ENCODE measurements at places on chromosomes 7 and 10.

- DNase-seq = no peak
These were observed 62.7 kb downstream of the SUGCT start for GRCh38 chr7:40197527-40197926.

GRCh38 chr7:28272461-28272877 is 91.9 kb upstream of the JAZF1 start:
- DNase-seq = no peak

- no peak for DNase-seq
These were observed 126.2 kb downstream of the ANLN start for GRCh38 chr7:36515847-36516246.

DNA sequence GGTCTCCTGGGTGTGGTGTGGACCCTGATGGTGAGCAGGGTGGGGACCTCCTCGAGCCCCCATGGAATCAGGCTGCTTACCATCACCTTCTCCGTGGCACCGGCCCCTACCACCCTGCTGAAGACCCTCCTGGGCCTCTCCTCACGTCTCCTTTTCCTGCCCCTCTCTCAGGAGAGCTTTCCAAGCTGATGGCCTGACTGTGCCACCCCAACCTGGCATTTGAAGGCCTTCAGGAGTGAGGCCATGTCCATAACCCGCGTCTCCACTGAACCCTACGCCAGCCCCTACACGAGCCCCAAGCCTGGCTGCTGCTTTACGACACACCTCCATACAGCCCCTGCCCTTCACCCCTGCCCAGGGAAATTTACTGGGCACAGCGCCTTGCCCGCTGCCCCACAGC is 55.4 kb downstream of the ZRANB1 start:
- DNase-seq = no peak

DNA sequence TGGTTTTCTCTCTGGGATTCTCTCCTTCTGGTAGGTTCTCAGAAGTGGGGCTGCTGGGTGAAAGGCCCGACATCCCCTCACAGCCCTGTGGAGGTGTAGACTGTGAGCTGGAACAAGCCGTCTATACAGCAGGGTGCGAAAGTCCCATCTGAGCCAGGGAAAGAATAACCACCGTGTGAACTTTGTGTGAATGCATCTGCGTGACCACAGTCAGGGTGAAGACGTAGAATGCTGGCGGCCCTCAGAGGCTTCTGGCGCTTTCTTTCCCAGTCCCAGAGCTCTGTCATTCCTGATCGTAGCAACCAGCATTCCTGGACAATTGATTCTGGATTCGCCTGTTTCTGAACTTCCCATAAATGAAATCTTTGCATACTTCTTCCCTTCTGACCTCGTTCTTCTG is 30.0 kb downstream of the ELFN1 start:
- DNase-seq = no peak
